ENCODE measurements at places on chromosomes 12 and 14.

GRCh38 chr12:25839470-25839869, 119.0 kb upstream of the RASSF8 start:
- DNase-seq, result no peak

DNA sequence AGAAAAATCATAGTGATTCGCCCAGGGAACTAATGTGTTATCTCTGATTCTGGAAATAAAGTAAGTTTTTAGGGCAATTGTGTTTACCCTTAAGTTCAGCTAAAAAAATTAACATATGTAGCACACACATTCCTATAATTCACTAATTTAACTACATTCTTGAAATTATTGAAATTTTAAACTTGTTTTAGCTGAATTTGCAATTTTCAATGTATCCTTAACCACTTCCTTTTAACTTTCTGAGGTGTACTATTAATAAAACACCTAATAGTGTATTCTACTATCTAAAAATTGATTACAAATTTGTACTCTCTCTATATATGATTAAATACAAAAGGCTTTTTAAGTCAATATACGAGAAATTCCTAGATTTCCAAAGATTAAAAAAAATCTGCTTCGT, 2.2 kb downstream of the KLHL28 start:
- DNase-seq, result no peak

- no peak for DNase-seq
Observed at GRCh38 chr14:53927171-53927570, 29.5 kb downstream of the BMP4 start.

DNA sequence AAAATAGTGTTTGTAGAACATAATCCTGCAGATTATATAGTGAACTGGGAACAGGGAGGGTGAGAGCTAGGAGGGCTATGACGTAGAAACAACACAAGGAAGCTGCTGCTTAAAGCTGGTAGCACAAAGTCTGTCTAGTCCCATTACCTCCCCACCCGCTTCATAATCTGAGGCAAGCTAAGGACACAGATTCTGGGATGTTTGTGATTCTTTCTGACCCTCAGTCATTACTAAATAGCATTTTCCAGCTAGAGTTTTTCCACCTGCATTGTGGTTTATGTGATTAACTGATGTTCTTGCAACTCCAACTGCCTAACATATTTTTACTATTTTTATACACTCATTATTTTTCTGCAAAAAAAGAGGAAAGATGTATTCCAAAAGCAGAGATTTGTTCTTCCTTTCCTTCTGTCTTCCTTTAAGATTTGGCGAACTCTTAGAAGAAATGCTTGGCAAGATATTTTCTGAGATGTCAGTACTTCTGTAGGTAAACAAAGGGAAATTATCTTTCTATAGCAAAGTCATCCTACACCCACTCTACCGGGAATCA, 293.2 kb upstream of the FAR2 start:
- no peak for DNase-seq

DNA sequence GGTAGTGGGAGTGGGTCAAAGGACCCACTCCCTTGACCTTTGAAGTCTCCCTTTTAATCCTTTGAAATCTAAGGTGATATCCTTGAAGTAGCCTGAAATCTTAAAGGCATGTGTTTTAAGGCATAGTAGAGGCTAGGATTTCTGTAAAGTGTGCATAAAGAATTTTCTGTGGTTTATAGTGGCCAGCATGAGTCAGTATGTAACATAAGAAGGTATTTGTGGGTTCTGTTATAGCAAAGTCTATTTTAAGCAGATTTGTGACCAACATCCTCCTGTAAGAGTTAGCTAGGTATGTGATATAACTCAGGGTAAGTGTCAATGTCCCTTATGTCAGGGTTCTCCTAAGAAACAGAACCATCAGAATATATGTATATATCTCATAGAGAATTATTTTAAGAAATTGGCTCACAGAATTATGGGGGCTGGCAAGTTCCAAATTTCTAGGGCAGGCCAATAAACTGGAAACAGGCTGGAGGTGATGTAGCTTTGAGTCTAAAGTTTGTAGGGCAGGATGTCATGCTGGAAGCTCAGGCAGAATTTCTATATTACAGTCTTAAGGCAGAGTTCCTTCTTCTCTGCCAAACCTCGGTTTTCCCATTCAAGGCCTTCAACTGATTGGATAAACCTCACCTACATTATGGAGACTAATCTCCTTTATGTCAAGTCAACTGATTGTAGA, 18.7 kb upstream of the EPYC start:
- DNase-seq, result no peak

DNA sequence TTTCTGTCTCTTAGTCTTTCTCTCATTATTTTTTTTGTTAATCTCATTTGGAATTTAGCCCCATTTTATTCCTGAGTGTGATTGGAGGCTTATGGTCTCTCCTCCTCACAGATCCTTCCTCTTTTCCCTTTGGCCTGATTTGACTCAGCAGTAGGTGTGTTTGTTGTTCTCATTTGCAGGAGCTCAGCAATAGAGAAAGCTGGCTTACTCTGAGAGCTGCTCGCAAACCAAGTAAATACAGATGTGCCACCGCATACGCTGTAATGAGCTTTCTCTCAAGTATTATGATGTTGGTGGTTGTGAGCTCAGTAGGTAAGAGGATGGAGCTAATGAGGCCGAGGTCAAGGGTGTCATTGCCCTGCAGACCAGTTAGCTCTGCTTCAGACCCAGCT, 206.5 kb downstream of the ETV6 start:
- no peak for DNase-seq
